ENCODE measurements at places on chromosomes 11 and 22.

- DNase-seq, result no peak
Measured at GRCh38 chr11:94129512-94130297, 1.1 kb downstream of the PANX1 start.

DNA sequence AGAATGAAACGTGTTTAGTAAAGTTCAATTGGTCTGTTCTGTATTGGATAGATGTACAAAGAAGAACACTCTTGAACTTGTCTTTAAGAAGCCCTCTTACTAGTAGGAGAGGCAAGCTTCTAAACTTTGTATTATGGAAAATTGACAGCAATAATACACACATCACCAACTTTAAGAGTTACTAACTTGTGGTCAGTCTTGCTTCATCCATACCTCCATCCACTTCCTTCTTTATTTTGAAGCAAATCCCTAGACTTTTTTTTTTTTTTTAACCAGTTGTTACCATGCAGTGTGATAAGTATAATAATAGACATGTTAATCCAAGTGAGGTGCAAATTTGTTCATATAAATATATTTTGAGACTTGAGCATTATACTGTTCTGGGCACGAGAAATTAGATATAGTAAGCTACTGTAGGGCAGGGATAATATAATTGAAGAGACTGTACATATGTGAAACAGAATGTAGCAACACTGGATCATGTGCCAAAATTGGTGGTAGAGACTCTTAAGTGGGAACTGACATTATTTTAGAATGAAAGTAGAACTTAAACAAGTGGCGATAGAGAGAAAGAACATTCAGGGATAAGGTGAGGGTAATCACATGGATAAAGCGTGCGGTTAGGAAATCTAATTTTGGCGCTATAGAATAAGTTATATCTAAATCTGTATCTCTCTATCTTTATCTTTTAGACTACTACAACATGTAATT is 6.5 kb downstream of the FAR1 start:
- DNase-seq, result peak; percentile 93

GRCh38 chr11:117829369-117829725 is 4.8 kb upstream of the FXYD2 start:
- no peak for DNase-seq

- peak; percentile 94 for DNase-seq
Measured at GRCh38 chr11:3894128-3894731, 38.8 kb downstream of the STIM1 start.

DNA sequence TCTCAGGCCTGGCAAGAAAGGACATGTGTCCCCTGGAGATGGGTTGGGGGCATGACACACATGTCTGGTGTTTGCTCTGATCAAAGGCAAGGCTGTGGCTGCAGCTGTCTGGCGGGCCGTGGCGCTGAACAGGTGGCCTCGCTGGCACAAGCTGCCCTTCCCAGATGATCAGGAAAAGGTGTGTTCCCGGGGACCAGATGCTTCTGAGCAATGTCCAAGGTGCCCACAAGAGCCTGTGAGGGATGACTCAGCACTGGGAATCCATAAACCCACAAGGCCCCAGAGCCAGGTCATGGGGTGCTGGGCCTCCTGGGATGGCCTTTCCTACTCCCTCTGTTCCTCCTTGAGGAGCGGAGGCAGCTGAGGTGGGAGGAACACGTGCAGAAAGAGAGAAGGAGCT is 9.7 kb upstream of the LRP5 start:
- DNase-seq, result no peak

- DNase-seq, result no peak
Measured at GRCh38 chr22:39098026-39098425, 982 bp downstream of the APOBEC3H start.

DNA sequence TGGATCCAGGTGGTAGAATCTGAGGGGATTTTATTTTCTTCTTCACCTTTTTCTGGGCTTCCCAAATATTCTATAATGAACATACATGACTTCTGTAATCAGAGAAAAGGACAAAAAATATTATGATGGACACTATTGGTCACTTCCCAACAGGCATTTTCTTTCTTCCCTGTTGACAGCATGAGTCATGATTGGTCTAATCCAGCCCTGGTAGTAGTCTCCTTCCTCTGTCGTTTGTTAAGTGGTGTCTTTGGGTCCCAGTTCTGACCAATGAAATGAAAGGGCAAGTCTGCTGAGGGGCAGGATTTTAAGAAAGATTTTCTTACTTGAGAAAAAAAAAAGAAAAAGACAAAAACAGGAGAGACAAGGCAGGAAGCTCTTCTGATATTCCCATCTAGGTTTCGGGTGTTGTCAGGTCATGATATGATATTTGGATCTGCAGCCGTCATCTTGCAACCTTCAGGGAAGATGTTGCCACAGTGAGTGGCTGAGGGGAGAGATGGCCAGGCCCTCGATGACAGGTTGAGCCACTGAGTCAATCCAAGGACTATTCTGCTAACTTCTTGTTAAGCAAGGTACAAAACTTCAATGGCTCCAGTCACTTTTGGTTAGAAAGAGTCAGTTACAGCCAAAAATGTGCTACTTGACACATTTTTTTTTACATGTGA is 23.3 kb upstream of the PLEKHB1 start:
- DNase-seq, result no peak
